ENCODE measurements at places on chromosomes 6 and 20.

DNA sequence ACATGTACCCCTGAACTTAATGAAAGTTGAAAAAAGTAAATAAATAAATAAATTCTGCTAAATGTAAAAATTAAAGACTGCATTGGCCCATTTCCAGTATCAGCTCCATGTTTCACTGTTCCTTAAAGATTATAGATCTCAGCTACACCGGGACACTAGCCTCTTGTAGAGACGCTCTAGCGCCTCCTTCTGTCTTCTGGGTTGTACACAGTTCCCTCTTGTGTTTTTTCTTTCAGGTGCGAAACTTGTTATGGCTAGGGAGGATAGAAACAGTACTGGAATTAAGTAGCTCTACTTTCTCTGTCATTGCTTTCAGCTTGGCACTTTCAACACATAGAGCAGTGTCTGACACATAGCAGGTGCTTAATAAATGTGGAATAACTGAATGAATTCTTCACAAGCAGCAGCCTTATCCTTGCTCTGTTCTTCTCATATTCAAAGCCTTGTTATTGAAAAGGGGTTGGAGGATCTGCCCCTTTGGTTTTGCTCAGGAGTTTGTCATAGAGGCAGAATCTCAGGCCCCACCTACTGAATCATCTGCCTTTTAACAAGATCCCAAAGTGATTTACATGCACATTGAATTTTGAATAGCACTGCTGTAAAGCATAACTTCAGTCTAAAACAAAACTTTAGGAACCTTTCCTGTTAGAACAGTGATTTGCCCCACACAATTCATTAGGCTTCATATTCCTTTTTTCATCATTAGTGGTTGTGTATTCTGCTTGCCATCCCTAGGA lies 92.3 kb downstream of the FIG4 start:
- no peak overlapping the region for H3K4me3 ChIP-seq
- H3K36me3 ChIP-seq: no peaks in the 10 kb centered on the region
- no peak for DNase-seq
- H3K4me1 ChIP-seq: peaks cover 3% of the 10 kb centered on the region
- no peak overlapping the region for H3K27ac ChIP-seq
- no peaks in the 10 kb centered on the region for H3K27me3 ChIP-seq

DNA sequence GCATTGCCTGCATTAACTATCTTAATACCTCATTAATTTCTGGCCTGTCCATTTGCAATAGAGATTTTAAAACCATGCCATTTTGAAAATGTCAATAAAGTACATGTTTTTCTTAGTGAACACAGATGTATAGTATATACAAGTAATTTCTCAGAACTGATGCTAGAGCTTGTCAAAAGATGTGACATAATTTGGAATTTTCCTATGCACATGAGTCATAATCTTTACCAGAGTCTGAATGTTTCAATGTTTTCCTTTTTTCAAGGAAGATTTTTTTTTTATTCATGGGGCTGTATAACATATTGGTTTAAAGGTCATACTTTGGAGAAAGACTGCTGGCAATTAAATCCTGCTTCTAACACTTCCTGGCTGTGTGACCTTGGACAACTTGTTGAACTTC lies 1347.5 kb upstream of the ADGRB3 start:
- DNase-seq: no peak
- H3K27ac ChIP-seq: no peak overlapping the region
- H3K36me3 ChIP-seq: no peaks in the 10 kb centered on the region
- no peaks in the 10 kb centered on the region for H3K4me1 ChIP-seq

DNA sequence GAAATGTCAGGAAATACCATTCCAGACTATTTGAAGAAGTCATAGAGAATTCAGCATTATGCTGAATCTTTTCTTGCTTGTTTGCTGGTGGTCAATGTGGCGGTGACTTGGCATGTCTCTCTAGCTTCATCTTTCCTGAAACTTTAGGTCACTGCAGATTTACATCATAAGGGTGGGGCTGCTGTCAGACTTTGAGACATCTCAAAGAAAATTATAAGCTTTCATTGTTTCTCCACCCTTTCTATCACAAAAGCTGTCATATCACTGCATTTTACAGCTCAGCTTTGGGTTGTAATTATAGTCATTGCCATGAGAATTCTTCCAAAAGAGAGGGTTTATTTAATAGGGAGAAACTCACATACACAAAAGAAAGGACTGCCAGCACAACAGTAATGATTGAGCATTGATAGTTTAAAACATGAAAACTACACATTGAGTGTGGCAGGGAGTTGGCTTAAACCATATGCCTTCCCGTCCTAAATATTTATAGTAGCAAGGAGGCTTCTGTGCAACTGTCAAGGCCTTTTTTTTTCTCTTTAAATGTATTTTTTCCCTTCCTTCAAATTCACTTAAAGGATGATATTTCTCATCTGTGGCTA lies 44.7 kb upstream of the LRRC1 start:
- H3K36me3 ChIP-seq: no peaks in the 10 kb centered on the region
- H3K27me3 ChIP-seq: no peaks in the 10 kb centered on the region
- DNase-seq: no peak
- no peak overlapping the region for H3K4me3 ChIP-seq
- H3K27ac ChIP-seq: no peak overlapping the region

- H3K36me3 ChIP-seq: no peaks in the 10 kb centered on the region
- H3K27ac ChIP-seq: no peak overlapping the region
- no peaks in the 10 kb centered on the region for H3K27me3 ChIP-seq
- H3K4me3 ChIP-seq: no peak overlapping the region
- DNase-seq: no peak
- peaks cover 34% of the 10 kb centered on the region for H3K4me1 ChIP-seq
Measured at GRCh38 chr20:62537649-62538292, 62.0 kb upstream of the GATA5 start.

- no peak overlapping the region for H3K27ac ChIP-seq
- no peaks in the 10 kb centered on the region for H3K36me3 ChIP-seq
- peaks cover 5% of the 10 kb centered on the region for H3K4me1 ChIP-seq
- H3K4me3 ChIP-seq: no peak overlapping the region
Measured at GRCh38 chr20:63577317-63577894, 3.4 kb upstream of the HELZ2 start.

DNA sequence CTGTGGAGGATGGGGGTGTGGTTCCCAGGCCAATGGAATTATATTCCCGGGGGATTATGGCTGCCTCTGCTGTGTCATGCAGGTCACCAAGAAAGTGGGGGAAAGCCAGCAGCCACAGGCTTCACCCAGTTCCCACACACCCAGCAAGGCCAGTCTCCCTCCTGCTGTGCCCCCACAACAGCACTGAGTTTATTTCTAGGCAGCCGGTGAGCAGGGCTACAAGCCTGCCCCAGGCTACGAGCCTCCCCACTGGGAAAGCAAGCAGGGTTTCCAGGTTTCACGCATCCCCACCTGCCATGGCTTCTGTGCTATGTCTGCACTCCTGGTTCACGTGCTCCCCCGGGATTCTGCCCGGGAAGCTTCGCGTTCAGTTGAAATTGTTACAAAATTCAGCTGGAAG lies 72.6 kb downstream of the ERMARD start:
- H3K4me3 ChIP-seq: no peak overlapping the region
- DNase-seq: no peak
- H3K27me3 ChIP-seq: no peaks in the 10 kb centered on the region
- no peak overlapping the region for H3K27ac ChIP-seq
- no peaks in the 10 kb centered on the region for H3K4me1 ChIP-seq

Data from SJCRH30 (cell line).